ENCODE measurements at places on chromosomes 4 and X.

DNA sequence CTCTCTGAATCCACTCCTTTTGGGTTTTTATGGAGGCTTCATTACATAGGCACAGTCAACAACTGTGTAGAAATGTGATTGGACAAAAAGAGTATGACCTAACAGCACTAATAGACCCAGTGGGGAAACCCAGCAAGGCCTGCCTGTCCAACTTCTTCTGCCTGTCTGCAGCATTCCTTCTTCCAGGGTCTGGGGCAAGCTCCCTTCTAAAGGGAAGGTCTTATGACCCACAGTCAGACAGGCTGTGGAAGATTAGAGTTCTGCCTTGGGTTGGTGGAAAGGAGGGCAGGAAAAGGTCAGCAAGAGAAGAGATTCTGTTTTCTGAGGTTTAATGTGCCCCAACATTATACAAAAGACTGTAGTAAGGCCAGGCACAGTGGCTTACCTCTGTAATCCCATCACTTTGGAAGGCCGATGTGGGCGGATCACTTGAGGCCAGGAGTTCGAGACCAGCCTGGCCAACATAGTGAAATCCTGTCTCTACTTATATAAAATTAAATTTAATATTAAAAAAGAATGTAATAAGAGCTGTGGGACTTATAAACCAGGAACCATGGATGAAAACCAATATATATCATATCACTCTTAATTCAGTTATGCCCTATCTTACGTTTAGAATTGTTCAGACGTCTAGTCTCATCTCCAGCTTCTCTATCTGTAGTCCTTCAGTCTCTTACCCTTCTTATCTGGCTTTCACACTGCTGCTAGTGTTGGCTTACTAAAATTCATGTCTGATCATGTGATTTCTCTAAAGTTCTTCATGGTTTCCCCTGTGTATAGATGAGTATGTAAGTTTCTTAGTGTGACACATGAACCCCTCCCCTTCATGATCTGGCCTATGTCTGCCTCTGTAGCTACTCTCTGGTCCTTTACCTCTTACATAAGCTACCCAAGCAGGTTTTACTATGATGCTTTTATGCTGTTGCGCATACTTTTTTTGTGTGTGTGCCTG lies 6.2 kb downstream of the CLCN3 start:
- no peak for DNase-seq

- no peak for DNase-seq
Measured at GRCh38 chr4:13285336-13285735, 198.8 kb downstream of the RAB28 start.

DNA sequence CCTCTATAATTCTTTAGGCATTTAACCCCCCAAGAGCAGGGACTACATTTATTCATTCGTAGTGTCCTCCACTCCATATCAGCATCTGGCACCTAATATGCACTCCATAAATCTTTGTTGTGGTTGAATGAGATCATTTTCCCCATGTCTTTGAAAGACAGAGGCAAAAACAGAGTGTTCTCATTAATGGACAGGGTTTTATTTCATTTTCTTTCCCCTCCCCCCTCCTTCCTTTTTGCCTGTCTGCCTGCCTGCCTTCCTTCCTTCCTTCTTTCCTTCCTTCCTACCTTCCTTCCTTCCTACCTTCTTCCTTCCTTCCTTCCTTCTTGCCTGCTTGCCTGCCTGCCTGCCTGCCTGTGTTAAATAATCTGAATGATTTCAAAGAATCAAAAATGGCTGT lies 83.2 kb downstream of the SHROOM3 start:
- DNase-seq: no peak

GRCh38 chrX:135890087-135890585 lies 3.1 kb downstream of the CT45A10 start:
- no peak for DNase-seq

- no peak for DNase-seq
Measured at GRCh38 chr4:9893329-9894108, 112.1 kb downstream of the DRD5 start.

DNA sequence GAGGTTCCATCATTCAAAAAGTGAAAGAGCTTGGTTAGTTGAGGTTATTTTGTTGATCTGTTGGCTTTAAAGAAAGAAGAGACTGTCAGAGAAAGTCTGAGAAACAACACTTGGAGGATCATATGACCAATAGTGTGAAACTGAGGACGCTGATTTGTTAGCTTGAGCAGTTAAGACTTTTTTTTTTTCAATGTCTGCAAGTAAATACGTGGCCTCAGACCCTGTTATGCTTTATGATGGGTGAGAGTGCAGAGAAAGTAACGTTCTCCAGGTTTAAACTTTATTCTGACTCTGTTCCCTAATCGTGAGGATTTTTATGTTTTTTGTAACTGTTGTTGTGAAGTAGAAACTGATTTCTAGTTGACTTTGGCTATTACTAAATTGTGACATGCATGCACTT lies 45.9 kb downstream of the GAB1 start:
- no peak for DNase-seq

- no peak for DNase-seq
Measured at GRCh38 chrX:150158554-150159332, 204.4 kb upstream of the MAMLD1 start.

- DNase-seq: no peak
Measured at GRCh38 chrX:3384327-3384726, 37.9 kb upstream of the MXRA5 start.

DNA sequence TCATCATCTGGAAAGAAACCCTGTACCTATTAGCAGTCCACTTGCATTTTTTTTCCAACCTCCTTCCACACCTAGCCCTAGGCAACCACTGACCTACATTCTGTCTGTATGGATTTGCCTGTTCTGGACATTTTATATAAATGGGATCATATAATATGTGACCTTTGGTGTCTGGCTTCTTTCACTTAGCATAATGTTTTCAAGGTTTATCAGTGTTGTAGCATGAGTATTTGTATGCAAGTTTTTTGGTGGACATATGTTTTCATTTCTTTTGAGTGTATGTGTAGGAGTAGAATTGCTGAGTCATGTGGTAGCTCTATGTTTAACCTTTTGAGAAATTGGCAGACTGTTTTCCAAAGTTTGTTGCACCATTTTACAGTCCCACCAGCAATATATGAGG lies 198.6 kb downstream of the CEP135 start:
- no peak for DNase-seq

GRCh38 chr4:30844861-30845582 lies 124.9 kb downstream of the PCDH7 start:
- DNase-seq: no peak

GRCh38 chrX:104112326-104112951 lies at the start of gene ZCCHC18:
Gene ZCCHC18, plus strand, starts transcription at chrX:104112523. Its CDS starts 1,589 bp downstream, at chrX:104114112.
- peak; percentile 2 for DNase-seq

DNA sequence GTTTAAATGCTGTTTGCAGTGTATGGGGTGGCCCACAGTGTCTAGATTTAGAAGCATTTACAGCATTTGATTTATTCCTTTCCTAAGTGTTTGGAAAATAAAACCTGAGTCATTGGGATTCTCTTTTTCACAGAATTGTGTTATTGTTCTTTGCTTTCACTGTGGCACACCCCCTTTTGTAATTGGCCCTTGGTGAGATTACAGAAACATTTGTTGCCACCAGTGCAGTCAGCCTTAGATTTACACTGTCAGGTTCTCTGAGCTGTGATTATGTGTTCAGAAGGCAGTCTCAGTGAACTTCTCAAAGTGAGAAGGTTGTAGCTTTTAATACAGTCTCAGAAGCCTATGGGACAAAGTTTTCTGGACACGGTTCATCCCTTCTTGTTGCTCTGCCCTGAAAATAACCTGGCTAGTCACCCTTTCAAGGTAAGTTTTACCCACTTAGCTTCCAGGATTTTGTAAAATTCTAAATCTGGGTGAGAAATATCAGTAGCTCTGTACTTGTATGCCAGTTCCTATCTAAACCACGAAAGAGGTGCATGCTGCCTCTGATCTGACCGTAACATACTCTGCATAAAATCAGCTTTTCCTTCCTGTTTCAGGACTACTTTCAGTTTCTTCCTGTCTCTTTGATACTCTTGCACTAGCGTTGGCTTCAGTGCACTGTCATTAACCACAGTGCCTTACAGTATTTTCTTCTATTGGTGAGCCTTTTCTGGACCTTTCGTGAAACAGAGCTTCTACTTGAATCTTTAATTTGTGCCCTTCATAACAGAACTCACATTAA lies 12.6 kb downstream of the RUFY3 start:
- no peak for DNase-seq

DNA sequence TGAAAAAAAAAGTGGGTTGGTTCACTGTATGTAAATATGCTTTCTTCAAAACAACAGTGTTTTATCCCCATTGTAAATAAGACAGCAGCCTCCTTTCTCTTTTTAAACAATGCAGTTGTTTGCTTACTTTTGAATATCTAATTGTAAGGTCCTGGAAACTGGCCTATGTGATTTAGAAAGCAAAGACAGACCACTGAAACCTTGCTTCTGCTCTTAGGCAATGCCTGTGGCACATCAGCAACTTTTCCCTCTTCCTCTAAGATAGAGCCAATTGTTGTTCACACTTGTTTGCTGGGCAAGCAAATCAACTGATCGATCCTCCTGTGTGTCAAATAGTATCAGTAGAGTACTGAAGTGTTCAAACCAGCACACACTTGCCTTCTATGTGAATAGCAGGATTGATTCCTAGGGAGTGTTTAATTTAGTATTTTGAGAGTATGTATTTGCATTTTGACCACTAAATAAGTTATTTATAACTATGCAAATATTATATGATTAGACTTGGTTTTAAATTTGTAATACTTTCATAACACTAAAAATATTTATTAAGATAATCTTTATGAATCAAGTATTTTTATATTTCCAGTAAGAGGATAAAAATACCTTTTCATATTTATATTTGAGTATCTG lies 55.4 kb upstream of the GRPR start:
- no peak for DNase-seq

- DNase-seq: no peak
Measured at GRCh38 chrX:124239911-124240310, 92.5 kb upstream of the TEX13D start.

- DNase-seq: no peak
Measured at GRCh38 chr4:76188557-76188956, 25.1 kb downstream of the SCARB2 start.
